ENCODE measurements at places on chromosomes 6 and 20. TPM values are rescaled to one million over a fixed set of nuclear protein-coding genes. Genes with fewer than 3 reads are reported as not detected.

DNA sequence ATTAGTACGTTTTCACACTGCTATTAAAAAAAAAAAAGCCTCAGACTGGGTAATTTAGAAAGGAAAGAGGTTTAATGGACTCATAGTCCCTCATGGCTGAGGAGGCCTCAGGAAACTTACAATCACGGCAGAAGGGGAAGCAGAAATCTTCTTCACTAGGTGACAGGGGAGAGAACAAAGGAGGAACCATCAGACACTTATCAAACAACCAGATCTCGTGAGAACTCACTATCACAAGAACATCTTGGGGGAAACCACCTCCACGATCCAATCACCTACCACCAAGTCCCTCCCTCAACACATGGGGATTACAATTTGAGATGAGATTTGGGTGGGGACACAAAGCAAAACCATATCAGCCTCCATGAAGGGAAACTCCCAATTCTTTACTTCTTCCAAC, 85.2 kb upstream of the MAFB start:
- no peak for DNase-seq

- DNase-seq, result no peak
Measured at GRCh38 chr6:36738108-36738507, 40.5 kb downstream of the RAB44 start.

- no peak for DNase-seq
Measured at GRCh38 chr6:141666187-141666586, 466.5 kb upstream of the GJE1 start.

DNA sequence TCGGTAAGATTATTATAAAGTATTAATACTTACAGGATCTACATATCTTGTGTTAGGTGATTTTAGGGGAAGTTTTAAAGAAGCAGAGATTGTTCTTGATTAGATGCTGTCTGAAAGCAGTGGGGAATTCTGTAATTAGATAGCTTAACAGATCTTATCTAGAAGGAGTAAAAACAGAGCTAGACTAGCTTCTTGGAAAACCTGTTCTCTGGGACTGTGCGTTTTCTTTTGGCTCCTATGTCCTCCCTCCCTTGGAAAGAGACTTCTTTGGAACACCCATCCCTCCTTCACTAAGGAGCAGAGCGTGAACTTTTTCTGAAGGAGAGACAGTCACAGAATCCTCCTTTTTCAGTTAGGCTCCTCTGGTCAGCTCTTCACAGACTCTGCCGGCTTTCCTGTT, 83.5 kb upstream of the ZNF184 start:
- DNase-seq, result no peak

GRCh38 chr6:162249907-162250642, 477.5 kb downstream of the PRKN start:
- no peak for DNase-seq

- no peak for DNase-seq
Measured at GRCh38 chr20:22578221-22579118, 5.9 kb downstream of the FOXA2 start.

- peak; percentile 25 for DNase-seq
Measured at GRCh38 chr20:63442100-63442493, 30.4 kb downstream of the KCNQ2 start.

GRCh38 chr6:155980768-155981079, 525.1 kb upstream of the NOX3 start:
- no peak for DNase-seq

- DNase-seq, result no peak
Measured at GRCh38 chr20:5393218-5393870, 76.6 kb upstream of the PROKR2 start.

DNA sequence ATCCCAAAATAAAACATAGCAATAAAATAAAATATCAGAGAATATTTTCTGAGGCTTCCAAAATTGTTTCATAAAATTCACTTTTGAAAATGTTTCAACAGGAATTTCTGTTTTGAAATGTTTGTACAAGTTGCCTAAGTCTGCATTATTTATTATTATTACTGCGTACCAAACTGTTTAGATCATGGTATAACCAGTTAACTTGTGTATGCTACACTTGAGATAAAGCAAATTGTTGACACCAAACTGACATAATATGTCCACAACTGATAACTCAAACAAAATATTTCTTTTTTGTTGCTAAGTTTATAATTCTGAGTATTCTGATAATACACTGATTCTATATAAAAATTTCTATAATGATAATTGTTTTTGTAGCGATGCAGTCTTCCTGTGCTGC, 531.8 kb upstream of the EYS start:
- DNase-seq, result no peak

- DNase-seq, result peak; percentile 50
Measured at GRCh38 chr6:10521104-10521808, at the start of gene GCNT2. Gene GCNT2 (plus strand): TSS chr6:10521351. CDS start chr6:10528912, 7,561 bp downstream.

DNA sequence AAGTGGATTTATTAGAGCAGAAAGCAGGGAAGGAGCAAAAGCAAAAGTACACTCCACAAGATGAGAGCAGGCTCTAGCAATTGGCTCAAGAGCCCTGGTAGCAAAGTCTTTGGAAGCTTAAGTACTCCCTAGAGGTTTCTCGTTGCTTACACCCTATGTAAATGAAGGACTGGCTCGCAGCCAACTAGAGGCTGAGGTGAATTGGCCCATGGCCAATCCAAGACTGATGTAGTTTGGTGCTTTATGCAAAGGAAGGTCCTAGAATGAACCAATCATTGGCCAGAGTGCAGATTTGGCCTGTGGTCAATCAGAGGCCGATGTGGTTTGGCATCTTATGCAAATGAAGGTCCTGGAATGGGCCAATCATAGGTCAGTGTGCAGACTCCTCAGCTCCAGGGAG, 191.3 kb upstream of the ARID1B start:
- DNase-seq, result peak; percentile 62

- DNase-seq, result peak; percentile 3
Measured at GRCh38 chr6:19434065-19434464, 403.1 kb upstream of the ID4 start.

GRCh38 chr6:33727932-33728331, 16.4 kb upstream of the UQCC2 start:
- DNase-seq, result no peak

DNA sequence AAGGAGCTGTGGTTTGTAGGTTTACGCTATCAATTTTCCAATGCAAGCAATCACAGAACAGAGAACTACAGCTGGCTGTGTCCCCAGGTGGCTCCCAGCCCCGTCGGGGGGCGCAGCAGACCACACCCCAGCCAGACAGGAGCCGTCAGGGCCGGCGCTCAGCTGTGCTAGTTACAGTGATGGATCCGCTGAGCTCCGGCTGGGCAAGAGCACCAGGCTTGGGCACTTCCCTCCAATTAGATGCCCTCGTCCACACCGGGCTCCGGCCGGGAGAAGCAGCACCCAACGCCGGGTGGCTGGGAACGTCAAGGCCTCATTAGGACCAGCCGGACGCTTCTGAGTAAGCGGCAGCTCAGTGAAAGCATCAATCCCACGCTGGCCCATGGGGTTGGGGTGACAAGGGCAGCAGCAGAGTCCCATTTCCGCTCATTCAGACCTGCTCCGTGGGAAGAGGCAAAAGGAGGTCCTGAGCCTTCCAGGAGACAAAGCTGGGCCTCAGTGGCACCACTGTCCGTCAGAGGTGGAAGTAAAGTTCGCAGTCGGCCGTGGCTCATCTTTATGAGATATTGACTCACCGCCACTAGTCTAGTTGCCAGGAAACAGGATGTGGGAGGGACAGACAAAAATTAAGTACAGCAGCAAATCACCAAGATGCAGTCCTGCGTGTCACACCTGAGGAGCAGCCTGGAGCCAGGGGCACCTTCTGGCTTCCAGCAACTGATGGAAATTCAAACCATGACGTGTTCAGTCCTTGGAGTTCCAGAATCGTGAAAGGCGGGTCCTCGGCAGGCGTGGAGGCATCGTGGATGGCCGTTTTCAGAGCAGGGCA, 164.1 kb downstream of the TAF4 start:
- no peak for DNase-seq

- DNase-seq, result no peak
Measured at GRCh38 chr6:153962555-153962954, 76.5 kb upstream of the OPRM1 start.

Gene PTCRA
- not detected for total RNA-seq

Gene ZBP1
- total RNA-seq, result 0.34 TPM

Data from thyroid gland (tissue), 4 donors.